Vein endothelial cell (primary cell): ENCODE measurements at places on chromosomes 3 and 15. TPM values are rescaled to one million over a fixed set of nuclear protein-coding genes. Genes with fewer than 3 reads are reported as not detected.

The SETMAR gene
- total RNA-seq: 12.6 and 13.4 TPM in 2 replicates

The ADPRH gene
- 5.9 and 9.2 TPM in 2 replicates for total RNA-seq

The GABRR3 gene
- total RNA-seq: not detected in 2 replicates

The NR1I2 gene
- 0.38 TPM in 1 of 2 replicates, not detected in the other for total RNA-seq

The LIPC gene
- 0.33 TPM in 1 of 2 replicates, not detected in the other for total RNA-seq

The MCTP2 gene
- 2.9 and 3.2 TPM in 2 replicates for total RNA-seq

The CFAP161 gene
- total RNA-seq: 0.33 and 1.8 TPM in 2 replicates

The TGM5 gene
- not detected in 2 replicates for total RNA-seq

The ACKR2 gene
- not detected in 2 replicates for total RNA-seq

The RBP2 gene
- total RNA-seq: not detected in 2 replicates

The TRIM42 gene
- not detected in 2 replicates for total RNA-seq

The MOBP gene
- total RNA-seq: 0.19 and 0.65 TPM in 2 replicates
